Stimulated activated CD8-positive, alpha-beta memory T cell treated with anti-CD3 and anti-CD28 coated beads, Interleukin-7, amount 100 ng/mL, for 1 hour (primary cell): ENCODE measurements at places on chromosomes 3 and 15.

- no peak for DNase-seq
These were observed 30.4 kb upstream of the KLF13 start for GRCh38 chr15:31296219-31296645.

DNA sequence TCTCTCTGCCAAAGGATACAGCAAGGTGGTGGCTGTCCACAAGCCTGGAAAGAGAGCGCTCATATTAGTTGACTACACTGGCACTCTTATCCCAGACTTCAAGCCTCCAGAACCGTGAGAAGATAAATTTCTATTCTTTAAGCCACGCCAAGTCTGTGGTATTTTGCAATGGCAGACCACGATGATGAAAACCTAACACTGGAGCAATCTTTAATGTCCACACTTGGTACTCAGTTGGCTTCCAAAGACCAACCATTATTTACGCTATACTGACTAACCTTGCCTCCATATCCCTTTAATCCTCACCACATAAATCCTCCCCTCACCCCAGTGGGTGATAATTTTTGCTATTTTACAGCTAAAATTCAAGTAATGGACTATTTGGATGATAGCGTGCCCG, 16.9 kb upstream of the LACTB start:
- DNase-seq = no peak

GRCh38 chr3:162125790-162126189, 629.2 kb downstream of the OTOL1 start:
- no peak for DNase-seq

- DNase-seq = no peak
These were observed 796 bp upstream of the DOCK3 start for GRCh38 chr3:50673931-50674330.

- DNase-seq = no peak
These were observed 83.1 kb upstream of the VEPH1 start for GRCh38 chr3:157586293-157586692.

GRCh38 chr3:129445471-129445870, 5.4 kb downstream of the IFT122 start:
- DNase-seq = no peak

- no peak for DNase-seq
These were observed 17.9 kb downstream of the PSTPIP1 start for GRCh38 chr15:77012868-77013267.

DNA sequence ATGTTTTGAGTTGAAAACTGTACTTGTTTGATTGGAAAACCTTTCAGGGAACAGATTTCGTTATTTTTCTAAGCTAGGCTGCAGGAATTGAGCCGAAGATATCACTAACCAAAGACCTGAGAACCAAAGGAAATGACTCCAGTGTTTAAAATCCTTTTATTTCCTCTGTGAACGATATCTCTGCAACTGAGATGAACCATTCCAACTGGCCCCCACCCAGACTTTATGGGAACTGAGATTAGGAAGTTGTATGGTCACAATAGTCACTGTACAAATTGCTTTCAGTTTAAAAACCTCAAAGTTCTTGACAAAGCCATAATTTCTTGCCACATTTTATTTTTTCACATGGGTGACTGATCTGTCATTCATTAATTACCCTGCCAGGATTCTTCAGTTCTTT, 232.4 kb downstream of the RBMS3 start:
- no peak for DNase-seq

- DNase-seq = no peak
These were observed 78.3 kb upstream of the CDIN1 start for GRCh38 chr15:36501063-36501678.

GRCh38 chr3:6771171-6771570, 89.7 kb upstream of the GRM7 start:
- DNase-seq = no peak

DNA sequence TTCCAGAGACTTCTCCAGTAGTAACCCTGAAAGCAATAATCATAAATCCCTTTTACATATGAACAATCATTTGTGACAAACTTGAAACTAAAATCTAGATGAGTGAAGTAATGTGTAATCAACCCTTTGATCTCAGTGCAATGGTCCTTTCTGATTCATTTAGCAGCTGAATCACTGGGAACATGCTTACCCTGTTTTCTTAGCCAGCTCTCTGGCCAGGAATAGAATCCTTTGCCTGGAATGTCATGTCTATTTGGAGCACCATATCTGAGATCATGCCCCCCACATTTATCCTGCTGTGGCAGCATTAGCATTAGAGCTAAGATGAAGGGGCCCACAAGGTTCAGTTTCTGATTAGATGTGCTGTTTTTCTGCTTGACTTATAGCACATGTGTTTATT, 309.8 kb downstream of the OXSM start:
- DNase-seq = no peak

GRCh38 chr15:70892912-70893560, 410 bp downstream of the LRRC49 start:
- DNase-seq = no peak

- no peak for DNase-seq
These were observed 6.3 kb downstream of the ST3GAL6 start for GRCh38 chr3:98769448-98769847.

- no peak for DNase-seq
These were observed 22.9 kb downstream of the FOXP1 start for GRCh38 chr3:71560665-71561064.

- no peak for DNase-seq
These were observed 74.9 kb downstream of the TIPARP start for GRCh38 chr3:156749244-156749643.

DNA sequence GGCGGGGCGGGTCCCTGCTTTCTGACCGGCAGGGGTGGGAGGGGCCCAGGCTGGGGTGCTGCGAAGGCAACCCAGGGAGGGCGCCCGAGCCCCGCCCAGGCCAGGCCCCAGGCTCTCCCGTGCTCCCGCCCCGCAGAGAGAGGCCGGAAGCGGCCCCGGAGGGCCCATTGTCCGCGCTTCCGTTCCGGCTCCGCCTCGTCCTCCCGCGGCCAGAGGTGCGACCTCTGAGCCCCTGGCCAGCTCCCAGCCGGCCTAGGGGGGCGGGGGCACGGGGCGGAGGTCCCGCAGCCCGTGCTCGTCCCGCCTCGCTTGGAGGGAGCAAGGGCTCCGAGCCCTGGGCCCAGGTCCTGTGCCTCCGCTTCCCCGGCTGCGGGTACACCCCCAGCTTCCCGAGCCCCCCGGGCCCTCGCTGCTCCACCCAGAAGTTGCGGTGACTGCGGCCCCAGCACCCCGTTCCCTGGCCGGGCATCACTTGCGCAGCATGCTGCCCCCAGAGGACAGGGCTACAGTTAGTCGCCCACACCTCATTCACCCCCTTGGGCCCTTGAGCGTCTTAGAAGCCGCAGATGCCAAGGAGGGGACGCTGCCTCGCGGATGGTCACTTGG, 20.4 kb upstream of the PLXND1 start:
- DNase-seq = peak; percentile 22

DNA sequence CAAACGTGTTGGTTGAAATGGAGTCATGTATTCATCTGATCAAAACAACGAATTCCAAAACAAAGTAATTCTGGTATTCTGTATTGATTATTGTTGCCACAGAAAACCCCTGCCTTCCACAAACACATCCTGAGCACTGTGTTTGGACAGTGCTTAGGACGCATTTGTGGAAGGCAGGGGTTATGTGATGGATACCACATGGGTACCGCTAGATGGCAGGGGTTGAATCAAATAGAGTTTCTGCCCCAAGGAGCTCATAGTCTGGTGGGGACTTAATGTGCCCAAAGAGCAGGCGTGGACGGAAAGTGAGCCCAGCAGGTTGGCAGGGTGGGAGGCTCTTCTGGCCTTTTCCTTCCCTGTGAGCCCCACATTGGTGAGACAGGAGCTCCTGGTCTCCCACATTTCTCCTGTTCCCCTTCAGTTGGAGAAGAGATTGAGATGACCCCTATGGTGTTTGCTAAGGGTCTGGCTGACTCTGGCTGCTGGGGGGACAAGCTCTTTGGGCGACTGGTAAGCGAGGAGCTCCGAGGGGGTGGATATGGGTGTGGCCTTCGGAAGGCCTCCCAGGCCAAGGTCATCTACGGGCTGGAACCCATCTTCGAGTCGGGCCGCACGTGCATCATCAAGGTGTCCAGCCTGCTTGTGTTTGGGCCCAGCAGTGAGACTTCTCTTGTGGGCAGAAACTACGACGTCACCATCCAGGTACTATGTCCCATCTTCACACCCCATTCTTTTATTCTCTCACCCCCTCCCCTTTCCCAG, 22.1 kb upstream of the SLC28A1 start:
- DNase-seq = no peak

- DNase-seq = no peak
These were observed 110.4 kb downstream of the LRRC28 start for GRCh38 chr15:99361545-99362185.

DNA sequence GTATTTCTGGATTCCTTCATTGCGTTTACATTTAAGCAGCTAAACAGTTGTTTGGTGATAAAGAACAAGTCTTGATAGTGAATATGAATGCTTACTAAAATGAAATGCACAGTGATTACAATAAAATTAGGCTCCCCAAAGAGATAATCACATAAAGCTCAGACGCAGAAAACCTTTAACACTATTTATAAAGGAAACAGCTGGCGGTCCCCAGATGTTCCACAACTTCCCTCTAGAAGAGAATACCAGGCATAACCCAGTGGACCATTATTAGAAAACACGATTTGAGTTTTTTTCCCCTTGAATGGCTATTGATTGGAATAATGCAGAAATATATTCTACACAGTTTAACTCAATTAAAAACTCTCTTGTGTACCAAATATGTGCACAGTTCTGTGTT, 573.2 kb downstream of the DIPK2A start:
- DNase-seq = no peak

GRCh38 chr3:46162975-46163555, 45.0 kb downstream of the CCR1 start:
- DNase-seq = no peak

DNA sequence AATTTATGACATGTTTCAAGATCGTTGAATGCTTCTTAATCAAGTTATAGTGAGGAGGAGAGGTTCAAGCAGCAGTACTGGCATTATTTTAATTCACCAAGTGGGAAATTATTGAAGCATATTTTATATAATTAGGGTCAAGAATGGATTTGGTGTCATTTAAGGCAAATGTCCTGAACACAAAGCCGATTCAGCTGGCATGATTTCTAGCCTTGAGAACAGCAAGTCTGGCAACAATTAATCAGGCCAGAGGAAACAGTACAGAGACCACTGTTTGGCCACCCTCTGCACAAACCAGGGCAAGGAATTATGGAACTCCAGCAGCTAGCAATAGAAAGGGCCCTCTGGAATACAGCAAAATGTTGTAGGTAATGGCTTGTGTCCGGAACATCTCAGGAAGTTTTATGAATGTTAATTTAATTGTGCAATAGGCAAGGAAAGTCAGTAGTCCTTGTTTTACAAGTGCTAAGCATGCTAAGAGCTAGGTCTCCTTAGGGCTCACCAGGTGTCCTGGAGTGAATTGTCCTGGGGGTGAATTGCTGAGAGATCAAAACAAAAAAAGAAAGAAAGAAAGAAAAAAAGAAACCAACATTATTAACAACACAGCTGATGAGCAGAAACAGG, 38.7 kb upstream of the SNRK start:
- DNase-seq = no peak

- DNase-seq = no peak
These were observed 77.3 kb upstream of the PHLDB2 start for GRCh38 chr3:111781561-111782446.

DNA sequence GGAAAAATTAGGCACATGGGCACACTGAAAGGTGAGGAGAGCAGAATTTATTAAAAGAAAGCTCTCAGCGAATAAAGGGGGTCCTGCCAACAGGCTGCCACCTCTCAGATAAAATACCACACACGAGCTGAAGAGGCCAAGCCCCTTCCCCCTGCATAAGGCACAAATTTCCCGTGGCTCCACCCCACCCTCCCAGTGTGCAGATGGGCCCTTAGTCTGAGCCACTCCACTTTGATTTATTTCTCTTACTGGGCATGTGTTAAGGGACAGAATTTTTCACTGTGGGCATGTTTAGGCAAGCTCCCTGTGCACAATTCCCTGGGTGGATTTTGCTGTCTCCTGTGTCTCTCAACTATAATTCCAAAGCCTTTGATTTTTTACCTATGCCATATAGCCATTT, 409.8 kb downstream of the TBL1XR1 start:
- no peak for DNase-seq

DNA sequence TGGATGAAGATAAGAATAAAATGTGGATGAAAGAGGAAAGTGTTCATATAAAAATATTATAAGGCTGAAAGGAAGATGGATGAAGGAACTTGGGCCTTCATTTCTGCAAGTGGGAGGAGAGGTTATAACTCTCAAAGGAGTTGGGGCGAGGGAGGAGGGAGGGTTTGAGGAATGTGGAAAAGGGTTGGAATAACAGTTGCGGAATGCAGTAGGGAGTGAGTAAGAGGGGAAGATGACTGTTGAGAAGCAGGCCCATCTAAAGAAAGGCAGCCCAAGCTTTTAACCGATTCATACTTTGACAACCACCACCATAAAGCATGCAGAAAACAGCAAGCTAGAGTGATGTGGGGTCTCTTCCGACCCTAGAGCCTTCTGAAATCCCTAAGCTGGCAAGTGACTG, 8.3 kb upstream of the TM4SF4 start:
- no peak for DNase-seq
